ENCODE measurements at places on chromosomes 7 and 10.
A peak's percentile ranks its signal among the peaks of the same experiment; 100 is the strongest.

GRCh38 chr7:121097577-121097976 lies 109.1 kb downstream of the CPED1 start:
- H3K4me1 ChIP-seq, result peaks cover 2% of the 10 kb centered on the region
- H3K4me3 ChIP-seq, result no peak overlapping the region
- DNase-seq, result no peak
- H3K27ac ChIP-seq, result no peak overlapping the region
- no peaks in the 10 kb centered on the region for H3K27me3 ChIP-seq
- H3K36me3 ChIP-seq, result peaks cover 5% of the 10 kb centered on the region

- DNase-seq, result no peak
- no peak overlapping the region for H3K4me3 ChIP-seq
- peaks cover 9% of the 10 kb centered on the region for H3K36me3 ChIP-seq
- no peak overlapping the region for H3K27ac ChIP-seq
Measured at GRCh38 chr7:1922071-1922869, 252.2 kb downstream of the ELFN1 start.

GRCh38 chr10:70358446-70358845 lies 24.0 kb downstream of the LRRC20 start:
- no peak overlapping the region for H3K4me3 ChIP-seq
- peaks cover 26% of the 10 kb centered on the region for H3K4me1 ChIP-seq
- H3K27me3 ChIP-seq, result peaks cover 5% of the 10 kb centered on the region
- H3K27ac ChIP-seq, result no peak overlapping the region

GRCh38 chr10:14022954-14023672 lies 307.6 kb downstream of the FRMD4A start:
- peak overlapping the region; percentile 51 for H3K27ac ChIP-seq
- H3K4me3 ChIP-seq, result peak overlapping the region; percentile 77
- H3K27me3 ChIP-seq, result peaks cover 13% of the 10 kb centered on the region
- peaks cover 17% of the 10 kb centered on the region for H3K4me1 ChIP-seq
- H3K36me3 ChIP-seq, result peaks cover 7% of the 10 kb centered on the region

- DNase-seq, result peak; percentile 9
- no peaks in the 10 kb centered on the region for H3K36me3 ChIP-seq
- H3K27me3 ChIP-seq, result no peaks in the 10 kb centered on the region
- H3K27ac ChIP-seq, result no peak overlapping the region
Measured at GRCh38 chr7:37832194-37832593, 16.2 kb upstream of the NME8 start.

- no peak overlapping the region for H3K27ac ChIP-seq
- H3K4me1 ChIP-seq, result peaks cover 2% of the 10 kb centered on the region
- peaks cover 12% of the 10 kb centered on the region for H3K27me3 ChIP-seq
- H3K36me3 ChIP-seq, result no peaks in the 10 kb centered on the region
Measured at GRCh38 chr10:78566284-78567111, 502.3 kb upstream of the ZMIZ1 start.

DNA sequence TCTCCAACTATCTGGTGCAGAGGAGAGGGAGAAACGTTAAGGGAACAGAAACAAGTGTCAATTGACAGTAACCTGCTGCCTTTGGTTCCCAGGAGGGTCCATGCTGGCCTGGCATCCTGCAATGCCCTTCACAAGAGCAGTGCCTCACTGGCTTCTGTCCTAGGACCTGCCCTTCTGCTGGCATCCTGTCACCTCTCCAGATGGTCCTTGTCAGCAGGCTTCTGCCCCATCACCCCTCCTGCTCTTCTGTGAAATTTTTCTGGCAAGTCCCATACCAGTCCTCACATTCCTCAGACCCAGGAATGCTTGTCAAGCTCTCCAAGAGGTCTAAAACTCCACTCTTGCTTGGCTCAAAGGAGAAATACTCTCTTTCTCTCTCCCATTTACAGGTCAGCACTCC lies 34.2 kb downstream of the C10orf67 start:
- H3K4me1 ChIP-seq, result peaks cover 3% of the 10 kb centered on the region
- DNase-seq, result no peak
- no peak overlapping the region for H3K4me3 ChIP-seq
- no peak overlapping the region for H3K27ac ChIP-seq
- H3K36me3 ChIP-seq, result no peaks in the 10 kb centered on the region

- H3K4me1 ChIP-seq, result peaks cover 3% of the 10 kb centered on the region
- H3K27me3 ChIP-seq, result peaks cover 20% of the 10 kb centered on the region
- no peak overlapping the region for H3K4me3 ChIP-seq
- no peak overlapping the region for H3K27ac ChIP-seq
- H3K36me3 ChIP-seq, result peaks cover 2% of the 10 kb centered on the region
Measured at GRCh38 chr10:63105225-63106110, 27.7 kb upstream of the NRBF2 start.

DNA sequence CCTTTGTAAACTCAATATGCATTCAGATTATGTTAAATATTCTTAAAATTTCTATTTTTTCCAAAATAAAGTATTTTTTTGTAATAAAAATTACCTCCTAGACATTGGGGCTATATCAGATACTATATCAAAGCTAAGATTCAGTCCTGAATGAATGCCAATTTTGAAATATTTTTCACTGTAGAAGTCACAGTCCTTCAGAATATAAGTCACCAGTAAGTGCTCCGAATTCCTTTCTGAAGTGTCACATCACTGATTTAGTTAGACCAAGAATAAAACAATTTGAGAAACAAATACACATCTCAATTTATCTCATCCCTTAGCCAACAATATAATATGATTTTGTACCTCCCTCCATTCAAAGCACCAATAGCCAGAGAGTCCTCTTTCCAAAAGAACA lies 33.9 kb upstream of the GSAP start:
- no peak overlapping the region for H3K4me3 ChIP-seq
- no peaks in the 10 kb centered on the region for H3K36me3 ChIP-seq
- no peaks in the 10 kb centered on the region for H3K27me3 ChIP-seq
- no peak for DNase-seq

GRCh38 chr10:34596351-34596750 lies 218.7 kb downstream of the PARD3 start:
- no peaks in the 10 kb centered on the region for H3K27me3 ChIP-seq
- DNase-seq, result no peak
- no peak overlapping the region for H3K27ac ChIP-seq
- no peaks in the 10 kb centered on the region for H3K4me1 ChIP-seq
- H3K36me3 ChIP-seq, result no peaks in the 10 kb centered on the region

DNA sequence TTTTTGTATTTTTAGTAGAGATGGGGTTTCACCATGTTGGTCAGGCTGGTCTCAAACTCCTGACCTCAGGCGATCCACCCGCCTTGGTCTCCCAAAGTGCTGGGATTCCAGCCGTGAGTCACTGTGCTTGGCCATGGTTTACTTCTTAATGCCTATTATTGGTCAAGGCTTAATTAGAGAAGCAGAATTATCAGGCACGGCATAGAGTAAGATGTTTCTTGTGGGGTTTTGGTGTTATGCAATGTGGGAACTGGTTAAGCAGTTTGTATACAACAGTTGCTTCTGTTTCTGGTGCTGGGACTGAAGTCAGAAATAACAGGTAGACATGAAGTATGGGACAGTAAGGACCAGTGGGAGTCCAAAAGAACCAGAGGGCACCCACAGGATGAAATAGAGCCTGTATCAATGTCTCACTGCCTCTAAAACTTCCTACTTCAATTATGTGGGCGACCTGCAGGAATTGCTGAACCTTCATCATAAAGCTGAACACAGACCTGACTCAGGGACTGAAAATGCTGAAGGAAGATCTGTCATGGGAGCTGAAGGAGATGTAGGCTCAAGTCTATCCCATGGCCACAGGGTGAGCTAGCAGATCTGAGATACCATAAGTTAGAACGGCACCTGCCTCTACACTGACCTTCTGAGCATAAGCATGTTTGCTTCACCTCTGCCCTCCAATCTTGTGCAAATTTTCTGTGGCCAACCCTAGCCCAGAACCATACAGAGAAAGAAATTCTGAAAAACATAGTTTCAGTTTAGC lies 38.3 kb upstream of the VCL start:
- no peak for DNase-seq
- H3K4me3 ChIP-seq, result no peak overlapping the region

DNA sequence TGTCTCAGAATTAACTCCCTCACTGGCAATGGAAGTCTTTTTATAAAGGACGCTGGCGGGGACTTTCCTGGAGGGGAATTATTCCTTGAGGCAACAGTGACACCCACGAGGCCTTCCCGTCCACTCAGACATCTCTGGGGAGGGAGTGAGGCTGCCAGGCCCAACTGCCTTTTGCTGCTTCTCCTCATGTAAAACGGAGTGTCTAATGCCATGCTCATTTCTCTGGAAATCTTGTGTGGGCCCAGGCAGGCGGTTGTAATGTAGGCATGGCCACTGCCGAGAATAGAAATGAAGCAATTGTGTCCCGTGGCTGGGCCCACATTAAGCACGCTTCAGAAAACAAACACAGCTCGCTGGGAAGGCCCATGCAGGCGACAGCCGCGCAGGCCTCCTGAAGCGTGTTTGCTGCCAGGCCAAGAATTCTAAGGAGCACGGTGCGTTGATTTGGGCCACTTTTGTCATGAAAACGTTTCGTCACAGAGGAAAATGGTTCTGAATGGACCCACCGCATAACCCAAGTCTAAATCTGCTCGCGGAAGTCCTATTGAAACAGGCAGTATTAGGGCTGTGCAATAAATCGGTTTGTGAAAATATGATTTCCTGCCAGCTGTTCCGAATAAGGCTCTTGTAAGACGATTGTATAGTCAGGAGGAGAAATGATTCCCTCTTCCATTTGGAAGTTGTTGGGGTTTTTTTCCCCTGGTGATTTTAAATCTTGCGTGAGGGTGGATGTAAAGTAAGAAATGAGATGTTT lies 104.2 kb upstream of the CHST15 start:
- no peak overlapping the region for H3K4me3 ChIP-seq
- DNase-seq, result no peak
- peaks cover 16% of the 10 kb centered on the region for H3K4me1 ChIP-seq
